ENCODE measurements at places on chromosomes 2 and 18. TPM values are rescaled to one million over a fixed set of nuclear protein-coding genes. Genes with fewer than 3 reads are reported as not detected.

PROC gene
- 3.5 TPM for total RNA-seq

REG1A gene
- 2.3 TPM for total RNA-seq

GRCh38 chr2:43184339-43184895 is 42.0 kb downstream of the ZFP36L2 start:
- H3K36me3 ChIP-seq = no peaks in the 10 kb centered on the region
- peaks cover 27% of the 10 kb centered on the region for H3K4me1 ChIP-seq
- no peak overlapping the region for H3K27ac ChIP-seq
- DNase-seq = no peak

PASK gene
- 10.5 TPM for total RNA-seq

Data from stomach (tissue), 19 donors.